Activated CD4-positive, alpha-beta T cell treated with anti-CD3 and anti-CD28 coated beads, Interleukin-2, amount 50 U/mL, for 1 hour (primary cell): ENCODE measurements at places on chromosomes 12 and 14.

GRCh38 chr14:89352976-89353765 is 63.9 kb downstream of the FOXN3 start:
- DNase-seq = no peak

GRCh38 chr14:87049950-87050349 is 943.0 kb downstream of the GALC start:
- no peak for DNase-seq

DNA sequence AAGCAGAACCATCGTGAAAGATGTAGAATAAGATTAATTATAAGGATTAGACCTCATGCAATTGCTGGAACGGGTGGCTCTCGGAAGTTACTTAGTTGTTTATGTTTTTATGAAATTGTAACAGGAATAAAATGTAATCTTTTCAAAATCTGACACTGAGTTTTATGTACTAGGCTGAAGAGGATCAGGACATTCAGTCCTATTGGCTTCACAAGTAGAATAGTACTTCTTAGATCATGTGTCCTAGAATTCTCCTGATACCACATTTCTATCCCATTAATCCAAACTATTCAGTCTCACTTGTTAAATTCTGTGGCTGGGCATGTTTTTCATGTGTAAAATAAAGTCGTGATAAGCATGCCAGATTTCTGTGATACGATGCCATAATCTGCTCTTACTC is 423.5 kb upstream of the OR4E1 start:
- no peak for DNase-seq

DNA sequence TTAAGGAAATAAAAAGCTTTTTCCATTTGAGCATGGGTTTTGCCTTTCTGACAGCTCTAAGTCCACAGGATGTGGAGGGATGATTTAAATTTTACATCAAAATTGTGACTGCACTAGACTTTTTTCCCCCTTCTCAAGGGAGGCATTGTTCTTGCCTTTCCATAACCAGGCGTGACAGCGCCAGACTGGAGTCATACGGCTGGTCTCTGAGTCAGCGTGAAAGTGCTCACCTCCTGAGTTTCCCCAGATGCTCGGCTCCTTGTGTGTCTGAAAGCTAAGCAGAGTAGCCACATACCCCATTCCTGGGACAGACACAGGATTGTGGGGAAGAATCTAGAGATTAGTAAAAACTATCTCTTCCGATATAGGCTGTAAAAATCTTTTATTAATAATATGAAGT is 43.1 kb downstream of the SOX5 start:
- no peak for DNase-seq

GRCh38 chr14:75835156-75835725 is 146.6 kb downstream of the TGFB3 start:
- no peak for DNase-seq

DNA sequence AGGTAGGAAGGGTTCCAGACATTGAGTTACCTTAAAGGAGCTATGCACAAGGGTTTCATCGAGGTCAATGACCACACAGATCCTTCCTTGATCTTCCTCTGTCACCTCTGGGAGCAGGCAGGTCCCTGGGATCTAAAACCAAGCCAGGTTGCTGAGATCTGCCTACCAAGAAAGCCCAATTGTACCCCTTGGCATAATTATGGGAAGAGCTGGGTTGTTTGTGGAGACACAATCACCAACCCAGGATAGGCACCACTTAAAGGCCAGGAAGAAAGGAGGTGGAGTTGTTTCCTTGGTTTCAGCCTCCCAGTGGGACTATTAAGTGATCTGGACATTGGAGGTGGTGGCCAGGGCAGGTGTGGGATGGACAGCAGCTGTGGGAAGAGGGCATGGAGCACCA is 8.4 kb upstream of the AVIL start:
- no peak for DNase-seq

DNA sequence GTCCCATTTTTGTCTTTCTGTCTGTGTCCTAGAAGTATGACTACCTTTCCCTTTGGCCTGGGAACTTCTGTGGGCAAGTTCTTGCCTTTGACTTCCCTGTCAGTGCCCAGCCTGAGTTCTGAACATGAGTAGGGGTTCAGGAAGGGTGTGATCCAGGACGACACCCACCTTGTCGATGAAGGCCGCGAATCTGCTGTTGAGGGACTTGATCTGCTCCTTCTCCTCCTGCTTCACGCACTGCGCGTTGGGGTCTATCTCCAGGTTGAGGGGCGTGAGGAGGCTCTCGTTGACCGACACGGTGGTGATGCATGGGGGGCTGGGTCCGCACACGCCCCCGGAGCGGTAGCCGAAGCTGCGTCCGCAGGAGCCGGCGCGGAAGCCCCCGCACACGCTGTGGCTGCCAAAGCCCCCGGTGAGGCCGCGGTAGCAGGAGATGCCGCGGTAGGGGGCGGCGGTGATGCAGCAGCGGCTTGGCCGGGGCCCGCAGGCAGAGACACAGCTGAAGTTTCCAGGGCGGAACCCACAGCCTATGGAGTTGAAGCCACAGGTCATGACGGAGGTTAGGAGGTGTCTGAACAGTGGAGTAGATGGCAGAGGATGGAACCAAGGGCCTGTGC is at the start of gene KRT83:
Gene KRT83, minus strand, starts transcription at position 615 of the 617 bp plus-strand sequence. Its CDS starts 63 bp downstream, at position 552.
- DNase-seq = no peak

DNA sequence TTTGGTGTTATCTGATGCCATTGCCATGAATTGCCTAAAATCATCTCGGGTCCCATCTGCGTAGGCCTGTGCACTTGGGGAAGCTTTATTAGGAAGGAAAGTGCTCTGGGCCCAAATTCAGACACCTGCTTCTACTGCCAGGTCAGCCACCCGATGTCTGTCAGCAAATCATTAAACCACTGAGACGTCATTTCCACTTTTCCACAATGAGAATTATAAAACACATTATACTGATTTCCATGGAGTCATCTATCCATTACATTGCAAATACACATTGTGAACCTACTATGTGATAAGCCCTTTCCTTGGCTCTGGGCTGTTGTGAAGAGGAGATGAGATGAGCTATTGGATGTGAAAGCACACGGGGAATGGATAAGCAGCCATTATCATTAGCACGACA is 1022.9 kb downstream of the BCL11B start:
- DNase-seq = no peak

- no peak for DNase-seq
Measured at GRCh38 chr14:54711812-54712464, 145.0 kb downstream of the SAMD4A start.

GRCh38 chr12:121748571-121749265 is 36.2 kb downstream of the TMEM120B start:
- DNase-seq = peak; percentile 9

GRCh38 chr12:65728848-65729793 is 95.2 kb upstream of the HMGA2 start:
- no peak for DNase-seq

DNA sequence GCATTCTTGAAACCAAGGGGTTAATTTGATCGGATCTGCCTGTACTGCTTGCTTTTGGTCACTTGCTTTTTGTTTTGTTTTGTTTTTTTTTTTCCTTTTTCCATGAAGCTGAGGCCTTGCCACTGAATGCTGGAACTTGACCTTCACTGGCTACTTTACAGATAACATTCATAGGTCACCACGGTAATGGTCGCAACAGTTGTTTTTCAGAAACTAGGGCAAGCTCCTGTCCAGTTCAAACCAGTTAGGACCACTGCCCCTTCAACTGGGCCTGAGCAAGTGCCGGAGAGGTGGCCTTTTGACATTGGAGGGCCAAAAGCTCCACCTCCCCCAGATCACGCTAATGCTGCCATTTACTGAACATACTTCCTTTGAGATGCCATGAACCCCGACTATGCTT is 147.6 kb downstream of the FOXN3 start:
- no peak for DNase-seq

DNA sequence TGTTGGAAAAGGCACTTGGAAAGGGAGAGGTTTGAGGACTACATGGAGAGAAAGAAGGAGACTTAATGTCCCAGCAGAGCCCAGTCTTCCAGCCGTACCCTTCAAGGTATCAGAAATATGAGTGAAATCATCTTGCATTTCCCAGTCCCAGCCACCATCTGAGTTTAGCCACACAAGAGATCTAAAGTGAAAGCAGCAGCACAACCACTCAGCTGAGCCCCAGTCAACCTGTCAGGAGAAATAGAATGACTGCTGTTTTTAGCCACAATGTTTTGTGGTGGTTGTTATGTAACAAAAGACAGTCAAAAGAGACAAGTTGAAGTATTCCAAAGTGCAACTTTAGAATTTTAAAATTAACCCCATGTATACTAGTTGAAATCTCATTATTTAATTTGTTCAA is 28.0 kb downstream of the DERA start:
- no peak for DNase-seq

DNA sequence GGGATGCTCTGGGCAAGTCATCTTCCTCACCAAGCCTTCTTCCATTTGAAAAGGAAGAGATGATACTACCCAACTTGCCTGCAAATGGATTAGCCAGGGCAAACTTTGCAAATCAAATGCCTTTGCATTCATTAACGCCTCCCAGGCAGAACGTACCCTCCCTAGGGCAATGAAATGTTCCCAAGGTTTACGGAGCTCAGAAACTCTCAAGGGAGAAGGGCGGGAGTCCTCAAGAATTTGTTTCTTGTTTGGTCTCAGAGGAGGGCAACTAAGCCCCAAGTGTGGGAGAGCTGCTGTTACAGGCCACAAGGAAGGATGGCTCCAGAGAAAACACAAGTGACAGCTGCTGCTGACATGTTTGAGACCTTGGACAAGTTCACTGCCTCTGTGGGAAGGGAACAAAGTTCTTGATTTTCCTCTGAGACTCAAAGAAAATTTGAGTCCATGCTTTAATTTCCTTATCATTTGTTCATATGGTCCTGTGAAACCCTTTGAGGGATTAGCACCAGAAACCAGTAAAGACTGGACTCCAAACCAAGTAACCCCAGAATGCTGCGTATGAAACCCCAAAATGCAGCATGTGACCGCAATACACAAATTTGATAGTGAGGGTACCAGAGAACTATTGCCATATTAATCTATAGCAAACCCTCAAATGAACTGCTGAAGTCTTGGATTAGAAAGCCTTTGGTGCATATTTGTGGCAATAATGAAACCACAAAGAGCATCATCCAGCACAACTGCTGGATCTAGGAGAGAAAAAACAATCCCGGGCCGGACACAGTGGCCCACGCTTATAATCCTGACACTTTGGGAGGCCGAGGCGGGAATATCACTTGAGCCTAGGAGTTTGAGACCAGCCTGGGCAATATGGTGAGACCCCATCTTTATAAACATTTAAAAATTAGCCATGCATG is 22.9 kb downstream of the SPTB start:
- DNase-seq = no peak

GRCh38 chr14:36553656-36554260 is 28.7 kb downstream of the NKX2-8 start:
- DNase-seq = no peak

- DNase-seq = no peak
Measured at GRCh38 chr12:23066095-23066494, 441.1 kb downstream of the ETNK1 start.

DNA sequence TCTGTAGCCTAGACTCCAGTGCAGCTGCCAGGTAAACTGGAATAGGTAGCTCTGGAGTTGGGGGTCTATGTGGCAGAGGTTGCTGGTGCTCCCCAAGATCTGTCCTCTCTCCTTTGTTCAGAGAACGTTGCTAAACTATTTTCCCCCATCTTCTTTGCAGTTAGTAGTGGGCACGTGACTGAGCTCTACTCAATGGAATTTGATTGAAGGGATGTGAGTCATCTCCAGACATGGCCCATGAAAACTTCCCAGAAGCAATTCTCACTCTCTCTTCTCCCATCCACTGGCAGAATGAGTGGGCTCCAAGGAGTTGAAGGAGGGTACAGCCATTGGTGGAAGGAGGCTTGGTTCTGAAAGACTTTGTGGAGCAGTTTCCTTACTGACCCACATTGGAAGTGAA is 44.0 kb downstream of the PAH start:
- DNase-seq = no peak

- no peak for DNase-seq
Measured at GRCh38 chr14:31566456-31566855, 5.3 kb downstream of the NUBPL start.

DNA sequence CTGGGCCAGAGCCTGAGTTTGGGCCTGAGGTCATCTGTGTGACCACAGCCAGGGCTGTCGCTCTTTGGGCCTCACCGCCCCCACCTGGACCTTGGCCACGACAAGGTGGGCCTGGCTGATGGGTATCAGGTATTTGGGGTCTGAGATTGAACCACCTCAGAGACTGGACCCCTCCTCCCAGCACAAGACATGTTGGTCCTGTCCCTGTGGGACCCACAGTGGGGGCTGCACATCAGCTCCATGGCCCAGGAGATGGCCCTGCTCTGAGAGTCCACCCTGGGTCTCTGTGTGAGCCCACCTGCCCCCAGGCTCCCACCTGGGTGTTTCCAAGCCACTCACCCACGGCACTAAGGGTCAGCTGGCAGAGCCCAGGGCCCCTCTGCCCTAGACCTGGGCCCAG is 20.6 kb downstream of the BEGAIN start:
- no peak for DNase-seq

GRCh38 chr12:31834150-31834549 is 105.3 kb upstream of the AMN1 start:
- DNase-seq = no peak

DNA sequence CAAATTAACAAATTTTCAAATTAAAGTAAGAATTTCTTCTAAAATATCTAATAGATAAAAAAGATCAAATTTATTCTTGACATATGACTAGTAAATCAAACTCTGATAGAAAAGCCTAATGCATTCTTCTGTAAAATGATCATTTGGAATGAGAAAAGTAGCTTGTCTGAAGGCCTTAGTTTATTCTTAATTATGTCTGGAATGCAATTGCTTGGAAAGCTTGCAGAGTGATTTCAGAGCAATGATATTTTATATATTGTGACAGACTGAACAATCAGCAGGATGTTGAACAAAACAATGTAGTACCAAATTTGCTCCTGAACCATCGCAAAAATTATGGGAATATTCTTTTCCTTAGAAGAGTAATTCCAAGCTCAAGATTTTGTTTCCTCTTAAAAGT is 789.6 kb upstream of the NOVA1 start:
- no peak for DNase-seq

DNA sequence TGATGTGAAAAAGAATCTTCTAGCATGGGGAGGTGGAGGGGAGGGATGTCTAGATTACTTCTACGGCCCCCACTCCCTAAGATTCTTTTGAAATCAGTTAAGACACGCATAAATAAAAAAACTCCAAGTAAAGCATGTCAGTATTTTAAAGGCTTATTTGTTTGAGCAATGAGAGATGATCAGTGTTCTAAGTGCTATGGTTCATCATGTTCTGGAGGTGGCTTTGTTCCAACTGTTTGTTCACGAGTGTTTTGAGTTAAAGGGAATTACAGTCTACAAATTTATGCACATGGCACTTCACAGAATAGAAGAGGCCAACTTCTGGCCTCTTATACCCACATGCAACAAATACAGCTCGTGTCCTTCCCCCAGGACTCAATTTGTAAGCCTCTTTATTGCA is 394.9 kb downstream of the RAD51B start:
- DNase-seq = no peak

- no peak for DNase-seq
Measured at GRCh38 chr12:11075642-11076041, 13.5 kb upstream of the TAS2R46 start.

GRCh38 chr12:10365696-10366405 is 24.0 kb downstream of the KLRK1 start:
- DNase-seq = no peak

- DNase-seq = no peak
Measured at GRCh38 chr14:58772794-58773620, 135.2 kb downstream of the DACT1 start.

- no peak for DNase-seq
Measured at GRCh38 chr14:20696764-20697163, 8.2 kb downstream of the ANG start.

- no peak for DNase-seq
Measured at GRCh38 chr12:14058717-14059116, 77.3 kb upstream of the GRIN2B start.

- no peak for DNase-seq
Measured at GRCh38 chr12:112645586-112645985, 146.0 kb upstream of the RPH3A start.

- DNase-seq = no peak
Measured at GRCh38 chr12:119528241-119528640, 65.3 kb upstream of the TMEM233 start.
